ENCODE measurements at places on chromosomes 2 and 18. TPM values are rescaled to one million over a fixed set of nuclear protein-coding genes. Genes with fewer than 3 reads are reported as not detected.

Gene FRZB
- total RNA-seq, result 7.0 TPM

Gene DYNAP
- total RNA-seq, result not detected

Gene CNDP1
- not detected for total RNA-seq

Gene ABCA12
- total RNA-seq, result 70.3 TPM

Gene FAM110C
- 31.3 TPM for total RNA-seq

Gene CAPN14
- total RNA-seq, result 0.13 TPM

Gene TMEM185B
- total RNA-seq, result 21.0 TPM

Gene CNTNAP5
- not detected for total RNA-seq

Gene SRBD1
- total RNA-seq, result 9.5 TPM

Gene DSC2
- total RNA-seq, result 20.0 TPM

Gene LRRC30
- total RNA-seq, result not detected

Gene AFF3
- 3.9 TPM for total RNA-seq

Gene PSD4
- total RNA-seq, result 79.0 TPM

Gene CDKL4
- 0.74 TPM for total RNA-seq

Gene COL4A3
- total RNA-seq, result 0.08 TPM

Gene PCARE
- total RNA-seq, result not detected

Gene FIGLA
- not detected for total RNA-seq

Gene STPG4
- not detected for total RNA-seq

Gene ALLC
- 1.1 TPM for total RNA-seq

Gene PDCD1
- 0.42 TPM for total RNA-seq

Gene SCN3A
- 0.17 TPM for total RNA-seq

Gene COLEC12
- total RNA-seq, result 5.2 TPM

Gene ALPI
- not detected for total RNA-seq

Gene C2orf80
- total RNA-seq, result not detected

Gene IL18R1
- total RNA-seq, result 2.0 TPM

Gene LYPD1
- not detected for total RNA-seq

Gene CXCR4
- 3.9 TPM for total RNA-seq

Gene CLASP1
- 88.4 TPM for total RNA-seq

Gene EMILIN1
- 17.9 TPM for total RNA-seq

Gene SCN7A
- 3.6 TPM for total RNA-seq

Gene OTOS
- not detected for total RNA-seq

Gene ABHD3
- total RNA-seq, result 4.9 TPM

Gene ZNF396
- 1.1 TPM for total RNA-seq

Gene TCF7L1
- total RNA-seq, result 1.3 TPM

Gene FEV
- total RNA-seq, result not detected

Gene IL37
- 155 TPM for total RNA-seq

Gene PROKR1
- not detected for total RNA-seq

Gene MRPL33
- total RNA-seq, result 62.6 TPM

Gene ADRA2B
- total RNA-seq, result 2.4 TPM

Gene ASXL2
- 15.1 TPM for total RNA-seq

Gene BOLL
- total RNA-seq, result not detected

Gene SPATA3
- not detected for total RNA-seq

Gene DNAH6
- total RNA-seq, result 0.02 TPM

Gene RGPD4
- total RNA-seq, result not detected

Gene GKN2
- not detected for total RNA-seq

Gene IL1A
- 0.53 TPM for total RNA-seq

Gene POU3F3
- total RNA-seq, result 0.84 TPM

Gene LRP2
- 0.05 TPM for total RNA-seq

Gene GAD1
- total RNA-seq, result not detected

Gene C2orf78
- total RNA-seq, result not detected

Gene SLC19A3
- total RNA-seq, result 0.47 TPM

Gene DCAF17
- total RNA-seq, result 17.1 TPM

Gene MYO7B
- 13.0 TPM for total RNA-seq

Gene ILKAP
- 27.2 TPM for total RNA-seq

Gene TET3
- total RNA-seq, result 54.4 TPM

Gene ONECUT2
- 0.06 TPM for total RNA-seq
